Right lung (tissue), 10 donors: ENCODE measurements at places on chromosomes 16 and 17.

- no peak for DNase-seq
These were observed 204.6 kb downstream of the SEC14L1 start for GRCh38 chr17:77345260-77345910.

DNA sequence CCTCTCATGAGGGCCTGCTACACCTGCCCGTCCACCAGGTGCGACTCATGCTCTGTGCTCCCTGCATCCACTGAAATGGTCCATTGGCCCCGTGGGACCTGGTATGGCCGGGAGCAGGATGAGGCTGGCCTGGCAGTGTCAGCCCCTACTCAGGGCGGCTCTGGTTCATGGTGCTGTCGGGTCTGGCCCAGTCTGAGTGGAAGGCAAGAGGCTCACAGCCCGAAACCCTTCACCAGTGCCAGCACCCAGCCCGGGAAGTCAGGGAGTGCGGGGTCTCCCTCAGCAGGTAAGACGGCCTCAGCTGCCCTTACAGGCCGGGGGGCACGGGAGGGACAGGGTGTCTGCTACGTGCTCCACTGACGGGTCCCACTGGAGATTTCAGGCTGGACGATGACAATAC, 40.5 kb upstream of the RASD1 start:
- DNase-seq, result no peak

- peak; percentile 1 for DNase-seq
These were observed 55.5 kb downstream of the HS3ST4 start for GRCh38 chr16:25747160-25747758.

DNA sequence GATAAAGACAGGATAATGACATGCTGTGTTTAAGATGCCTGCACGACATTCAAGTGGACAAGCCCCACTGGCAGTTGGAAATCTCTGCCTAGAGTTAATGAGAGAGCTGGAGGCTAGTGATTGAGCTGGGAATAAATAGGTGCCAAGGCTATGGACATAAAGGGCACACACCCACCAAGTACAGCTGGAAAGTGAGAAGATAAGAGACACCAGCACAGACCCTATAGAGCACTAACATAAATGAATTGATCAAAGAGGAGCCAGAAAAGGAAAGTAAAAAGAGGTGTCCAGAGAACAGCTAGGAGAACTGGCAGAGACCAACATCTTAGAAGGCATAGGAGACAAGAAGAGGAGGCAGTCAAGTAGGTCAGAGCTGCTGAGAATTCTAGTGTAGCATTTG, 101.2 kb downstream of the YPEL2 start:
- DNase-seq, result no peak

DNA sequence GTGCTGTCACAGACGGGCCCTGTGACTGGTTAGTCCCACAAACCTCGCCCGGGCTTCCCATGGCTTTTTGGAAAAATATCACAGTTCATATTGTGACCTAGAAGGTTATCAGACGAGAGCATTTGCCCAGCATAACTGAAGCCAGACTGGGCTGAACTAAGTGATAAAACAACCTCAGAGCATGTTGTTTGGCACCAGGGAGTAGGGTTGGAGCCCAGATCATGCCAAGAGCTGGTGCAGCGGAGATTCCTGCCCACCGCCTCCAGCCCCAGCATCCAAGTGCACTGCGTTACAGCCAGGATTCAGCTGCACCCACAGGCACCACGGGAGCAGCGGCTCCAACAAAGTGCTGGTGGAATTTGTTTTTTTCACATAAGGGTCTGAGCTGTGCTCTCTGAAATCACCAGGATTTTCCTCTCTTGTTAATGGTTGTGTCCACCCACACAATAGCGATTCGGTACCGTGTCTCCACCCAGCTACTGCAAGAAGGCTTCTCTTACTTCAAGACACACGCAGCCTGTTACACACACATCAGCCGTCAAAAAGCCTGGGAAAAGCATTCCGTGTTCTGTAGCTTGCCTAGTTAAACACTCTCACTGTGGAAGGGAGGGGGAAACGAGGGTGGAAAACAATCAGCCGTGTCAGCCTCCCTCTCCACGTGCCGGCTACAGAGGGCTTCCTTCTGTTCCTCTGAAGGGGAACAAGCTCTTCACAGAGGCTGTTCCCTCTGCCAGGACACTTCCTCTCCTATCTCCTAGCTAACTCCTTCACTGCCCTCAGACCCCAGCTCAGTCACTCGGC, 273.8 kb downstream of the C16orf95 start:
- no peak for DNase-seq

GRCh38 chr17:80485846-80486245, 9.4 kb upstream of the NPTX1 start:
- DNase-seq, result no peak

DNA sequence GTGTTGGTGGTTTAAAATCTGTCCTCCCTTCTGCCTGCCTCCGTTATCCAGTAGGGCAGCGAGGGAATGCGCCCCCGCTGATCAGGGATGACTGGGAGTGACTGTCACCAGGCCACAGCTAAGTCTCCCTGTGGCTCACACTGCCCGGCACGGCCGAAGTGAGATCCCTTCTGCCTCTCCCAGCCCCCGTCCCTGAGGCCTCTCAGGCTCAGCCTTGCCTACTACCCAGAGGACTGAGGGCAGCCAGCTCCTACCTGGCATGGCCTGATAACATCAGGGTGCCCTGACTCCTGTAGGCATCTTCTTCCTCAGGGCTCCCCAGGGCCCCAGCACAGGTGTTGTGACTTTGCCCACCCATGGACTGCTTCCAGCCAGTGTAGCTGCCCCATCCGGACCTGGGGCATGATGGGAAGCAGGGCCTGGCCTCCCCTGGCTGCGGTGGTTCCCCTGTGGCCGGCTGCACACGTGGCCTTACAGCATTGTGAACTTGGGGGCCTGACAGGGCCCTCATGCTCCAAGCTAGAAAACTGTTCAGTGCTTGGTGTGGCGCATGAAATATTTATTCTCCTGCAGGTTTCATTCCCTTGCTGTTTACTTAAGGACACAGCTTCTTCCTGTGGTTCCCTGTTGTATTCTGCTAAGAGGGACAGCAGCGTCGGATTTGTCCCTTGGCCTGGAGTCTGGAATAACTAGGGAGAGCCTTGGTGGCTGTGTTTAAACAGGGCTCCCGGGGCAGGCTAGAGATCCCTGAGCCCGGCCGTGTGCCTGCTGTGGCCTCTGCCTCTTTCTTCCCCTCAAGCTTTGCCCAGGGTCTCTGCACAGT, 30.0 kb downstream of the GINS2 start:
- no peak for DNase-seq

GRCh38 chr16:89345642-89346150, 128.2 kb downstream of the ZNF778 start:
- DNase-seq, result no peak

GRCh38 chr17:63029541-63029940, 63.5 kb downstream of the TANC2 start:
- no peak for DNase-seq

GRCh38 chr17:705863-706262, 8.8 kb downstream of the VPS53 start:
- no peak for DNase-seq

GRCh38 chr17:4394208-4395110, 28.0 kb upstream of the UBE2G1 start:
- no peak for DNase-seq

GRCh38 chr16:56981729-56982271, 7.6 kb upstream of the NLRC5 start:
- DNase-seq, result no peak

- DNase-seq, result no peak
These were observed 29.3 kb downstream of the HIC1 start for GRCh38 chr17:2084036-2084765.
